ENCODE measurements at places on chromosomes 4 and X. TPM values are rescaled to one million over a fixed set of nuclear protein-coding genes. Genes with fewer than 3 reads are reported as not detected.

GCNA gene
- total RNA-seq = 0.48 TPM

PDK3 gene
- total RNA-seq = 22.1 TPM

IL15 gene
- total RNA-seq = 16.3 TPM

PNCK gene
- total RNA-seq = not detected

FAM133A gene
- total RNA-seq = not detected

TREX2 gene
- 0.67 TPM for total RNA-seq

SPANXN3 gene
- not detected for total RNA-seq

PCDH11X gene
- 0.24 TPM for total RNA-seq

GRCh38 chrX:39499996-39500395 lies 597.8 kb downstream of the BCOR start:
- no peak for DNase-seq
- no peaks in the 10 kb centered on the region for H3K36me3 ChIP-seq
- H3K4me3 ChIP-seq = no peak overlapping the region
- H3K4me1 ChIP-seq = 0 out of 2 replicates have a peak, but pooled peaks cover 3% of the 10 kb centered on the region
- H3K27ac ChIP-seq = no peak overlapping the region
- no peaks in the 10 kb centered on the region for H3K27me3 ChIP-seq

- H3K4me3 ChIP-seq = no peak overlapping the region
- H3K27ac ChIP-seq = no peak overlapping the region
- H3K4me1 ChIP-seq = peaks cover 3% of the 10 kb centered on the region
- no peaks in the 10 kb centered on the region for H3K27me3 ChIP-seq
Measured at GRCh38 chr4:142886566-142886965, 40.5 kb upstream of the INPP4B start.

DNA sequence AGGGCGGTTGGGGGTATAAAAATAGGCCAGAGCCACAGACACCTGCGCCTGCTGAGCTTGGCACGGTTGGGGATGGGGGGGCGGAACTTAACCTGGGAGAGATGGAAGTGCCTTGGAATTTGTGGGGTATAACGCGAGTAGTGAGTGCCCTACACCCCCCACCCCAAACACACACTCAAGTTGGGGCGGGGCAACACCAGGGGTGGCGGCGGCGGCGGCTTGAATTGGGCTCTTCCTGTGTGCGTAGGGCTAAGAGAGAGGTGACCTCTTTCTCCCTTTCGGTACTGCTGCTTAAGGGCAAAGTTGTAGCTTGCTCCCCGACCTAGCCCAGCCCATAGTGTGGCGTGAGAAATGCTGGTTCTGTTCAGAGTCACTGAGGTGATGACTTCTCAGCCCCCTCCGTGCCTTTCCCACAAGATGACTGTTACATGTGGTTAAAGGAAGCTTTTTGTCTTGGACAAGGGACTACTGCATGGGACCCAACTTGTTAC lies 839 bp downstream of the STK26 start:
- peak; percentile 29 for DNase-seq
- no peaks in the 10 kb centered on the region for H3K36me3 ChIP-seq
- H3K27ac ChIP-seq = peak overlapping the region; percentile 75
- no peaks in the 10 kb centered on the region for H3K4me1 ChIP-seq

- H3K4me3 ChIP-seq = no peak overlapping the region
- H3K4me1 ChIP-seq = peaks cover 15% of the 10 kb centered on the region
- H3K27me3 ChIP-seq = no peaks in the 10 kb centered on the region
- no peak for DNase-seq
- H3K36me3 ChIP-seq = no peaks in the 10 kb centered on the region
Measured at GRCh38 chr4:72390409-72390808, 178.6 kb downstream of the ADAMTS3 start.

GRCh38 chr4:178457286-178457685 lies 1015.0 kb upstream of the AGA start:
- H3K36me3 ChIP-seq = no peaks in the 10 kb centered on the region
- no peaks in the 10 kb centered on the region for H3K4me1 ChIP-seq
- no peak for DNase-seq
- H3K27me3 ChIP-seq = no peaks in the 10 kb centered on the region
- H3K27ac ChIP-seq = no peak overlapping the region

DNA sequence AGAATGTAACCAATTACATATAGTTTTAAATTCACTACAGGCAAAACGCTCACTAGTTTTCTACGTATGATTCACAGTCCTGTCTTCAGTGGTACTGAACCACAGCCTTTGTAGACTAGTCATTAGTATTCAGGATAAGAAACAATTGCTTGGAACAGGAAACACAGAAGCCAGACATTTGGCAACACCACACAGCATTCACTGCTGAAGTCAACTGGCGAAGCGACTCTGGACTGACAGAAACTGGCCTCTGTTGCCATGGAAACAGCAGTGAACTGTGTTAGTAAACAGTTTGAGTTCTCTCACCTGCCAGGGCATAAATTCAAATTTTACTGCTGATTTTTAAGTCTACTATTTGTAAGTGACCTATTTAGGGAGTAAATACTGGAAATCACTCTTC lies 57.6 kb downstream of the MAPK10 start:
- no peak for DNase-seq
- H3K27me3 ChIP-seq = no peaks in the 10 kb centered on the region
- H3K4me1 ChIP-seq = no peaks in the 10 kb centered on the region
- no peaks in the 10 kb centered on the region for H3K36me3 ChIP-seq

GRCh38 chrX:314049-314448 lies 4.5 kb downstream of the GTPBP6 start:
- H3K4me3 ChIP-seq = no peak overlapping the region
- H3K27me3 ChIP-seq = no peaks in the 10 kb centered on the region
- no peak overlapping the region for H3K27ac ChIP-seq
- DNase-seq = no peak
- H3K36me3 ChIP-seq = peaks cover 41% of the 10 kb centered on the region

- no peak overlapping the region for H3K4me3 ChIP-seq
- no peaks in the 10 kb centered on the region for H3K27me3 ChIP-seq
- no peak overlapping the region for H3K27ac ChIP-seq
- peaks cover 8% of the 10 kb centered on the region for H3K36me3 ChIP-seq
- no peak for DNase-seq
Measured at GRCh38 chr4:7831330-7831729, 108.3 kb downstream of the AFAP1 start.

- no peaks in the 10 kb centered on the region for H3K27me3 ChIP-seq
- no peak overlapping the region for H3K4me3 ChIP-seq
- no peaks in the 10 kb centered on the region for H3K36me3 ChIP-seq
- peaks cover 9% of the 10 kb centered on the region for H3K4me1 ChIP-seq
- no peak overlapping the region for H3K27ac ChIP-seq
Measured at GRCh38 chr4:38145741-38146140, 185.5 kb downstream of the PTTG2 start.

DNA sequence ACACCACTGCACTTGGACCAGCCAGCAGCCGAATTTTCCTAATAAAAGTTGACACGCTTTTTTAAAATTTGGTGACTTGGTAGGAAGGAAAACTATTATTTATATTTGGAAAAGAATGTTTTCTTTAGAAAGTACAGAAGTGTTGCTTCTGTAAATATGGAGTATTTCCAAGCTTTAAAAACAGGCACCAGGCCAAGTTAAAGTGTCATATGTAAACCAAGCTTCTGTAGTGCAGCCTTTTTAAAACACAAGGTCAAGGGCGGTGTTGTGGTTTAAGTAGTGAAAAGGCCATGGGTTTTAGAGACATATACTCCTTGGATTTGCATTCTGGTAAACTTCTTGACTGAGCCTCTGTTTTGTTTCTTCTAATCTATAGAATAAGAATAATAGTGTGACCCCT lies 62.7 kb downstream of the TRIM2 start:
- H3K27ac ChIP-seq = no peak overlapping the region
- H3K27me3 ChIP-seq = no peaks in the 10 kb centered on the region
- H3K4me3 ChIP-seq = no peak overlapping the region
- H3K36me3 ChIP-seq = no peaks in the 10 kb centered on the region
- DNase-seq = no peak
- H3K4me1 ChIP-seq = no peaks in the 10 kb centered on the region

GRCh38 chrX:42577936-42578470 lies 200.0 kb downstream of the PPP1R2C start:
- H3K27me3 ChIP-seq = no peaks in the 10 kb centered on the region
- no peaks in the 10 kb centered on the region for H3K4me1 ChIP-seq
- no peak overlapping the region for H3K27ac ChIP-seq

GRCh38 chrX:101393530-101394305 lies 2.9 kb downstream of the RPL36A start:
- H3K4me3 ChIP-seq = no peak overlapping the region
- no peak for DNase-seq
- H3K4me1 ChIP-seq = no peaks in the 10 kb centered on the region
- H3K36me3 ChIP-seq = peaks cover 47% of the 10 kb centered on the region

GRCh38 chr4:129246910-129247461 lies 151.0 kb downstream of the C4orf33 start:
- no peak overlapping the region for H3K27ac ChIP-seq
- H3K4me1 ChIP-seq = peaks cover 26% of the 10 kb centered on the region
- H3K36me3 ChIP-seq = no peaks in the 10 kb centered on the region
- no peaks in the 10 kb centered on the region for H3K27me3 ChIP-seq

DNA sequence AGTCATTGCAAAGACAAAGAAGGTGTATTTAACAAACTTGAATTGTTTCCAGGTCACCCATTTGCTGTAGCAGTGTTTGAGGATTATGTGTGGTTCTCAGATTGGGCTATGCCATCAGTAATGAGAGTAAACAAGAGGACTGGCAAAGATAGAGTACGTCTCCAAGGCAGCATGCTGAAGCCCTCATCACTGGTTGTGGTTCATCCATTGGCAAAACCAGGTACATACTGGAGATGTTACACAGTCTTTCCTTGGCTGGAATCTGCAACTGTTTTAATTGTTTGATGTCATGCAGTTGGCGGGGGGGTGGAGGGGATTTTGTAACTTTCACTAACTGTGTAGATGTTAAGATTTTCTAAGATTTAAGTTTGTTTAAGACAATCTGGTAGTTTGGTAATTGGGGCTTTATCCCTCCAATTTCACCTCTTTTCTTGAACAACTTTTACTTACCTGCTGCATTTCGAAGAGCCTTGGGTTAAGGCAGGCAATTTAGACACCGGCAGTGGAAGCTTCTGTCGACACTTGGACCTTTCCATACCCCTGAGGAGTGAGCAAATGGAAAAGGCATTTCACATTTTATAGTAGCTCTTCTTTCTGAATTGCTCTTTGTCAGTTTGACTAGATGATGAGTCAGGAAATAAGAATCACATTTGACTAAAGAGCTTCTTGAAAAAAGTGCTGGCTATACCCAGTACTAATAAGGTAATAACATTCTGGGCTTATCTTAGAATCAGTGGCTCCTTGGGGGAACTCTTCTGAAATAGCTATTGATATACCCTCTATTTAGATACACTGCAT lies 67.4 kb downstream of the EGF start:
- H3K27ac ChIP-seq = no peak overlapping the region
- no peaks in the 10 kb centered on the region for H3K27me3 ChIP-seq
- DNase-seq = no peak

All from SJCRH30 (cell line).